ENCODE measurements at places on chromosomes 6 and 20.

- no peaks in the 10 kb centered on the region for H3K4me1 ChIP-seq
- H3K27me3 ChIP-seq: no peaks in the 10 kb centered on the region
- no peak overlapping the region for H3K27ac ChIP-seq
- H3K4me3 ChIP-seq: no peak overlapping the region
- H3K36me3 ChIP-seq: no peaks in the 10 kb centered on the region
- DNase-seq: no peak
Observed at GRCh38 chr20:53036992-53037391, 64.8 kb downstream of the TSHZ2 start.

- DNase-seq: no peak
- H3K4me3 ChIP-seq: no peak overlapping the region
- H3K27ac ChIP-seq: no peak overlapping the region
- H3K36me3 ChIP-seq: peaks cover 25% of the 10 kb centered on the region
- no peaks in the 10 kb centered on the region for H3K27me3 ChIP-seq
Observed at GRCh38 chr20:25541676-25542075, 43.7 kb downstream of the NINL start.

DNA sequence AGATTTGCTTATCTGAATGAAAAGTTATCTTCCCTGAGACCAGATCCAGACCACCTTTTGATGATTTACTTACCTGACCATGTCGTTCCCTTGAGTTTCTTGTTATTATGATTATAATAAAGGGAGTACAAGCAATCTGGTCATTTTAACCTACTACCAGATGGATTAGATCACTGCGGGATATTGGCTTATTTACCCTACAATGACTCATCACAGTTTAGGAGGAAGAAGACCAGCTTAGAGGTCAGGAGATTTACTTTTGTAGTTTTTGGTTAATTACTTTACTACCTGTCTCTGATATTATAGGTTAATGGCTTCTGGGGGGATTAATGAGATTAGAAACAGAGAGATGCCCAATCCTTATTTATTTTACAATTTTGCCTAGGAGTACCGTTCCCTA is 10.7 kb downstream of the PKIB start:
- H3K27me3 ChIP-seq: no peaks in the 10 kb centered on the region
- peaks cover 20% of the 10 kb centered on the region for H3K4me1 ChIP-seq
- no peaks in the 10 kb centered on the region for H3K36me3 ChIP-seq
- H3K27ac ChIP-seq: no peak overlapping the region
- no peak for DNase-seq
- H3K4me3 ChIP-seq: no peak overlapping the region

- no peak for DNase-seq
- H3K36me3 ChIP-seq: no peaks in the 10 kb centered on the region
- no peak overlapping the region for H3K4me3 ChIP-seq
- H3K27ac ChIP-seq: no peak overlapping the region
- H3K4me1 ChIP-seq: peaks cover 21% of the 10 kb centered on the region
Observed at GRCh38 chr6:154933181-154933827, 61.8 kb upstream of the TIAM2 start.

- peaks cover 9% of the 10 kb centered on the region for H3K36me3 ChIP-seq
- H3K4me1 ChIP-seq: peaks cover 6% of the 10 kb centered on the region
- no peak for DNase-seq
- no peak overlapping the region for H3K4me3 ChIP-seq
- no peak overlapping the region for H3K27ac ChIP-seq
Observed at GRCh38 chr6:128305228-128305627, 215.2 kb downstream of the PTPRK start.

- no peak for DNase-seq
- H3K36me3 ChIP-seq: no peaks in the 10 kb centered on the region
- H3K27ac ChIP-seq: no peak overlapping the region
Observed at GRCh38 chr6:37688078-37688850, 9.4 kb downstream of the MDGA1 start.

DNA sequence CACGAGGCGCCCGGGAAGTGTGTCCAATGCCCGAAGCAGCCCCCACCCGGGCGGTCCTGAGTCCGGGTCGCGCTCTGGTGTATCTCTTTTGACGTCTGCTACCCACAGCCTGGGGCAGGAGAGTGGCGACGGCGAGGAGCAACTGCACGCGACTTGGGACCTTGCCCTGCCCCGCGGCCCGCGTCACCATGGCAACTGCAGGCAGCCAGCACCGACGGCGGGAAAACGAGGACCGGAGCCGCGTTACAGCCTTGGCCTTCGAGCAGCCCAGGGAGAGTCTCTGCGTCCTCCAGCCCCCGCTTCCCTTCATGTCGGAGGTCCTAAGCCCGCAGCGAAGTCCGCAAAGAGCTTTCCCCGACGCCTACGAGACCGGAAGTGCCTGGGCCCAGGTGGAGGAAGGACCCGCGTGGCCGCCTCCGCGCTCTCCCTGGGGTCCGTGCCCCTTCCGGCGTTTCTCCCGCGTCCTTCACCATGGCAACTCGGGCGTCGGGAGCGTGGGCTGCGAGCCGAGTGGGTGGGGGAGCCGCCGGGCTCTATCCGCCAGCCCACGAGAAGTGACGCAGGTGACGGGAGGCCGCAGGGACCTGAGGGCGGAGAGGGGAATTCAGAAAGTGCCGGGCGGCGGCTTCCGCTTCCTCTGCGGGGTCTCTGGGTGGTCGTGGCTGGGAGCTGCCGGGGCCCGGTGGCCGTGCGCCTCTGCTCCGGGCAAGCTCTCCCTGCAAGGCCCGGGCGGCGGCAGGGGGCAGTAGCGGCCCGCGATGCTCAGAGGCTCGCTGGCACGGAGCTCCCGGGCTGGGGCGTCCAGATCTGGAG is 88.6 kb upstream of the TGM3 start:
- H3K36me3 ChIP-seq: no peaks in the 10 kb centered on the region
- peaks cover 12% of the 10 kb centered on the region for H3K27me3 ChIP-seq
- no peak overlapping the region for H3K27ac ChIP-seq
- peak; percentile 93 for DNase-seq

- H3K36me3 ChIP-seq: no peaks in the 10 kb centered on the region
- DNase-seq: peak; percentile 55
- H3K4me3 ChIP-seq: no peak overlapping the region
- H3K4me1 ChIP-seq: no peaks in the 10 kb centered on the region
Observed at GRCh38 chr20:23541330-23541729, 27.0 kb downstream of the CST9L start.

DNA sequence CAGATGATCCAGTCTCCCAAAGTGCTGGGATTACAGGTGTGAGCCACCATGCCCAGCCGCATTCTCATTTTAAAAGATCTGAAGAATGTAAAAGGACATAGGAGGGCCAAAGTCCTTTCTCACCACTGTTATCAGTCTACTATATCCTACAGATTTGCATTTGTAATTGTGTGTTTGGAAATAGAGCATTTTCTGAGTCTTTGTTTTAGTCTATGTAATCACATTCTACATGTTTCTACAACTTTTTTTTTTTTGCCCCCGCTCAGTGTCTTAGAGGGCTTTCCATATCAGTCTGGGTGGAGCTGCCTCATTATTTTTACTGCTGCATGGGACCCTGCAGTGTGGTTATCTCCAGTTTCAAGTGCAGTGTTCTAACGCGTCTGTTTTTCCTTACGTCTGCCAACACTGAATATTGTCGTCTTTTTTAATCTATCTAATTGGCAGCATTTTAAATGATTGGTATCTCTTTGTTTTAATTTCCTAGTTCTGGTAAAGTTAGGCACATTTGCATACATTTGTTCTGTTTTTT is 7.8 kb downstream of the CUL9 start:
- H3K27ac ChIP-seq: no peak overlapping the region
- no peak for DNase-seq
- no peaks in the 10 kb centered on the region for H3K4me1 ChIP-seq
- H3K36me3 ChIP-seq: peaks cover 8% of the 10 kb centered on the region
- no peaks in the 10 kb centered on the region for H3K27me3 ChIP-seq

DNA sequence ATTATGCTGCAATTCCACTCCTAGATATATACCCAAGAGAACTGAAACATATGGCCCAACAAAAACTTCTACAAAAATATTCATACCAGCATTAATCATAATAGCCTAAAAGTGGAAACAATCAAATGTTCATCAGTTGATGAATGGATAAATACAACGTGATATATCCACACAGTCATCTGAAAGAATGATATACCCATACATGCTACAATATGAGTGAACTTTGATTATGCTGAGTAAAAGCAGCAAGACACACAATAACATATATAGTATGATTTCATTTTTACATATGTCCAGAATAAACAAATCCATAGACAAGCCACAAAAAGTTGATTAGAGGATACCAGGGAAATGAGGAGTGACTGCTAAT is 30.7 kb downstream of the CDK19 start:
- H3K36me3 ChIP-seq: peaks cover 12% of the 10 kb centered on the region
- H3K4me1 ChIP-seq: no peaks in the 10 kb centered on the region
- H3K27me3 ChIP-seq: no peaks in the 10 kb centered on the region

GRCh38 chr20:48276021-48276342 is 490.7 kb upstream of the SULF2 start:
- no peaks in the 10 kb centered on the region for H3K36me3 ChIP-seq
- DNase-seq: no peak

- H3K27me3 ChIP-seq: peaks cover 6% of the 10 kb centered on the region
- H3K4me3 ChIP-seq: no peak overlapping the region
- peaks cover 13% of the 10 kb centered on the region for H3K4me1 ChIP-seq
- H3K36me3 ChIP-seq: no peaks in the 10 kb centered on the region
Observed at GRCh38 chr6:114087496-114087895, 116.5 kb upstream of the HDAC2 start.

DNA sequence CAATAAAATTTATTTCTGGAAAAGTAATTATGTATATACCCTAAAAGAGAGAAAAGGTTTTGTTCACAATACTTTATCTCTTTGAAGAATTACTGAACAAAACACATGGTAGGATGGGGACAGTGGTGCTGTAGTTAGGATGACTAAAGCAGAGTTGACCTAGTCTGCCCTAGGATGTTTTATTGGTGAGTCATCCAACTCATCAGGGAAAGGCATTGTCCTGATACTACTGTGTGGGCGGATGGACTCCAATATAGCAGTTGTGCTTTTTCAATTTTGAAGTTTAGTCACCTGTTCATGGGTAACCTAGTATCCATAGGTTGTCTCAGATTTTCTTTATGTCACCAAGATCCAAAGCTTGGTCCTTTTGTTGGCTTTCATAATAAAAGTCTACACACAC is 53.3 kb upstream of the EYS start:
- H3K4me3 ChIP-seq: no peak overlapping the region
- no peaks in the 10 kb centered on the region for H3K27me3 ChIP-seq
- no peaks in the 10 kb centered on the region for H3K36me3 ChIP-seq
- DNase-seq: no peak
- H3K27ac ChIP-seq: no peak overlapping the region

DNA sequence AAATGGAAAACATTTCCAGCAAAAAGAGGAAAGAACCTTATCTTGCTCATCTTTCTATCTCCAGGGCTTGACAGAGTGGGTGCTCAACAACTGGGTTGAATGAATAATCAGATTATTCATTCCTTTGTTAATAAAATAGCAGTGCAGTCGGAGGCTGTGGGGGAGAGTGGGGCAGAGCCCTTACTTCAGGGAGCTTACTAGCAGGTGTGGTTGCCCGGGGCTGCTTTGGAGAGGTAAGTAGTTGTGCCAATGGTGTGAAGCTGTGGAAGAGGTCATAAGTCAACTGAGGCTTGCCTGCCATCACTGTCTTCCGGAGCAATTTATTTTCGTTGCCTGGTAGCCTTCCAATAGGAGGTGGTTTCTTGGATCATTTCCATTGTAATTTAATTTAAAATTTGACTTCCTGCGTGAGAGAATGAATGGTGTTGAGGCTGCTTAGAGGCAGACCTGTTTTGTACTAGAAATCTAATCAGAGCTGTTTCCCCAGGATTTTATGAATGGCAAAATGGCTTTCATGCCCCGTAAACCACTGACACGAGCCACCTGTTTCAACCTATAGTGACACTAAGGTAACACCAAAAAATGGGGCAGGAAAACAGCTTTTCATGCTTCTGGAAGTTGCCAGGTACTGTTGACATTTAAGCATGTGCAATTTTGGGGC is 51.4 kb downstream of the ZDHHC14 start:
- no peak overlapping the region for H3K27ac ChIP-seq
- DNase-seq: no peak
- H3K36me3 ChIP-seq: no peaks in the 10 kb centered on the region
- no peak overlapping the region for H3K4me3 ChIP-seq

- no peak overlapping the region for H3K4me3 ChIP-seq
- peaks cover 5% of the 10 kb centered on the region for H3K27me3 ChIP-seq
- no peaks in the 10 kb centered on the region for H3K36me3 ChIP-seq
- DNase-seq: no peak
- H3K4me1 ChIP-seq: no peaks in the 10 kb centered on the region
- H3K27ac ChIP-seq: no peak overlapping the region
Observed at GRCh38 chr6:903761-904160, 210.8 kb upstream of the EXOC2 start.

DNA sequence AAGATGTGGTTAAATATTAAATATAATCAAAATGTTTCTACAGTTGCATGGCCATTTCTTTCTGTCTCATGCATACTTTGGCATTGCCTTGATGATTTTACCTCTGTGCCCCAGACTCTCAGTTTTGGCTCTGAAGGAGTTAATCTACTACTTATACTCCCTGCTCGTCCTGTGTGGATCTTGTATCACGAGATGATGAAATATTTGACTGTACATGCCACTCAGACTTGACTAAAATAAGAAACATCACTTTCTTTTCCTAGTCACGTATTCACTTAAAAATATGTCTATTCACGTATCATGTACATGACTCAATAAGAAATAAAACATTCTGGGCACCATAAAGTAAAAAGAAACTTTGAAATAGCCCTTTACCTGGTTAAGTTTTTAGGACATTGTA is 397.7 kb downstream of the RFPL4B start:
- H3K27ac ChIP-seq: no peak overlapping the region
- H3K4me3 ChIP-seq: no peak overlapping the region
- H3K27me3 ChIP-seq: no peaks in the 10 kb centered on the region
- no peaks in the 10 kb centered on the region for H3K4me1 ChIP-seq
- DNase-seq: no peak
- H3K36me3 ChIP-seq: no peaks in the 10 kb centered on the region

DNA sequence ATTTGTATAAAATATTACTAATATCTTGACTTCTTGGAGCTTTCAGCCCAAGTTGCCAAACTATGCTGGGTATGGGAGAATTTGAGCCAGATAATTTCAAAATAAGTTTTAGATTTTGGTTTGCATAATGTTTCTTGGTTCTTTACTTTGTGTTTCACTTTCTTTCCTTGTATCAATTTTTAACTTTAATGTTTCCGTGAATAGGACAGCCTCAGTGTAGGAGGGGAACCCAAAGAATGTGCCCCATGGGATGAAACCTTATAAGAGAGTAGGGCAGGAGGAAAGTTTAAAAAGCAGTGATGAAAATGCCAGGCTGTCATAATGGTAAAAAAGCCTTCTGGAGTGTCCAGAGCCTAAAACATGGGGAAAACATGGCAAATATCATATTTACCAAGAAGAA is 252.4 kb upstream of the IRAK1BP1 start:
- H3K4me1 ChIP-seq: no peaks in the 10 kb centered on the region
- no peaks in the 10 kb centered on the region for H3K36me3 ChIP-seq
- no peak overlapping the region for H3K27ac ChIP-seq
- no peak overlapping the region for H3K4me3 ChIP-seq
- no peaks in the 10 kb centered on the region for H3K27me3 ChIP-seq

DNA sequence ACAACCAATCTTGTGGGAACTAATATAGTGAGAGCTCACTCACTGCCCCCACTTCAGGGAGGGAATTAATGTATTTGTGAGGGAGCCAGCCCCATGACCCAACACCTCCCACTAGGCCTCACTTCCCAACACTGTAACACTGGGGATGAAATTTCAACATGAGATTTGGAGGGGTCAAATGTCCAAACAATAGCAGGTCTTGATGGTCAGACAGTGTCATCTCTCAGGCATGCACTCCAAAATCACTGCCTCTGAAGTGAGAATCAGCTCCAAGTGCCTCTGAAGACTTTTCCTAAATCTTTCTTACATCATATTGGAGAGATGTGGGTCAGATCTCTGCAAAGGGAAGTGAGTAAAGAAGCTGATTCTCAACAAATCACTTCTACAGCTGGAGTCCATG is 13.8 kb upstream of the SAYSD1 start:
- H3K27me3 ChIP-seq: peaks cover 10% of the 10 kb centered on the region
- no peak overlapping the region for H3K27ac ChIP-seq
- DNase-seq: no peak
- no peak overlapping the region for H3K4me3 ChIP-seq
- peaks cover 13% of the 10 kb centered on the region for H3K4me1 ChIP-seq

Data from endodermal cell (in vitro differentiated cells).